ENCODE measurements at places on chromosomes 4 and X.
A peak's percentile ranks its signal among the peaks of the same experiment; 100 is the strongest.

GRCh38 chr4:78659264-78659663 is 107.7 kb downstream of the ANXA3 start:
- no peak for DNase-seq

DNA sequence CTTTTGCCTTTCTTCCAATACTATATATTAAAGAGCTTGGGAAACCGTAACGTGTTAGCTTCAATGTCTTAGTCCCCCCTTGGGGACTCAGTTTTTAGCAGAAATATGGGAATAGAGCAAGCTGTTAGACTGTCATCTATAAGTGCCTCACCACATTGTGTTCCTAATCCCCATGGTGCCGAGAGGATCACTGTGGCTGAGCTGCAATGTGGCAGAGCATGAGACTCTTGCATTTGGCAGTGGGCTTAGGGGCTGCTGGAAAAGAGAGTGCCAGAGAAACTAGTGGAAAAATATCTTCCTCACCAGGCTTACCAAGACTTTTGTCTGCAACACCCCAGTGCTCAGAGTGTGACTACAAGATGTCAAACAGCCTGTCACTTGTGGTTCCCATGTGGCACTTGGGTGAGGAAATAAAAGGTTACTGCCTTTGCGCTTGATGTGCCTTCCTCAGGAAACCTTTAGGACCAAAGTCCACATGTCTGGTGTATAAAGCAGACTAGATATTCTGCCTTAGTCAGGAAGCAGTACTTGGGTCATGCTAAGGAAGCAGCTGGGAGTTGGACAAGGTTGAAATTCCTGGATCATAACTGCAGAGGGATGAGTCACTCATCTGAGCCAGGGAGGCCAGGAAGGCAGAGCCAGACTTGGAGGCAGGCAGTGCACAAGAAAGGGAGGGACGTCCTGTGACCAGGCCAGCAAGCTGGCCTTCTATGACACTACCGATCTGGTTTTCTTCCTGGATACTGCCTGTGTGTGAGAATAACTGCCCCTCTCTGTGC is 9.7 kb upstream of the MAGEA4 start:
- DNase-seq: no peak

DNA sequence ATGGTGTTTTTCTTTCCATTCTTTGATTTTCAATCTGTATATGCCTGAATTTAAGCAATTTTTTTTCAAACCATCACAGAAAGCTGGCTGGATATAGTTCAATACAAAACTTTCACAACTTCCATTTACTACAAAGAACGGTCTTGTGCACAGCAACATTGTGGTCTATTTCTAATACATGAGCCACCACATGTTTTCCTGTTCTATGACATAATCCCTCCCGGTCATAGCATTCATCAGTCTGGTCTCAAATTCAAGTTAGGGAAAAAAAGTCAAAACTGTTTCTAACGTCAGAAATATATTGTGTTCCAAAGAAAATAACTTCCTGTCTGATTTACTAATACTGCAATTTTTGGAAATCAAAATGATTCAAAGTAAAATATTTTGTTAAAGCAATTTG is 7.5 kb upstream of the CXCL6 start:
- DNase-seq: no peak

- no peak for DNase-seq
These were observed 11.8 kb downstream of the RBM47 start for GRCh38 chr4:40617872-40618271.

DNA sequence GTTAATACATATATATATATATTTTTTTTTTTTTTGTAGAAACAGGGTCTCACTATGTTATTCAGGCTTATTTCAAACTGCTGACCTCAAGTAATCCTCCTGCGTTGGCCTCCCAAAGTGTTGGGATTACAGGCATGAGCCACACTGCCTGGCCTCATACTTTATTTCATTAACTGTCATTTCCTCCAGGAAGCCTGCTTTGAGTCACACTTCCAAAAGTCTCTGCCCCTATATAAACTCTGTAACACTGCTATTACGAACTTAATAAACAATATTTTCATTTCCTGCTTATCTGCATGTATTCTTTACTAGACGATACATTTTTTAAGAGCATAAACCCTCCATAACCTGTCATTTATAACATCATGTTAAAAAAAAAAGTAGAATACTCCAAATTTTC is 167.2 kb downstream of the WDFY3 start:
- DNase-seq: no peak

- DNase-seq: no peak
These were observed 282.9 kb downstream of the ZNF674 start for GRCh38 chrX:46262304-46262703.

GRCh38 chrX:16828124-16828908 is 41.8 kb downstream of the RBBP7 start:
- no peak for DNase-seq

GRCh38 chr4:155618183-155618838 is 48.3 kb upstream of the GUCY1A1 start:
- no peak for DNase-seq

DNA sequence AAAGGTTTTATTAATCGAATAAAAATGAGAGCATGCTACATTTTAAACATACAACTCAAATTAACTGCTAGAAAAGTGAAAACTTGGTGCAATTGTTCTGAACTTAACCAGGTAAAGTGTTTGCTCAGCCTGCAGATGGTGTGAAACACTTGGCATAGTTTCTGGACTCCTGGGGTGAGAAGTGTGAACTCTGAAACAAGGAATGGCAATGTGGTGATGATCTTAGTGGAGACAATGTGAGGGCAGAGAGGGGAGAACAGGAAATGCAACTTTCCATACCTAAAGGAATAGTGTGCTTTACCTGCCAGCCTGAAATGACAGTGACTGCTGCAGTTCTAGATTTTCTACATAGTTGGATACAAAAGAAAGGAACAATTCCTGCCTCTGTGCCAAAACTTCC is 57.4 kb downstream of the CCSER1 start:
- DNase-seq: no peak

DNA sequence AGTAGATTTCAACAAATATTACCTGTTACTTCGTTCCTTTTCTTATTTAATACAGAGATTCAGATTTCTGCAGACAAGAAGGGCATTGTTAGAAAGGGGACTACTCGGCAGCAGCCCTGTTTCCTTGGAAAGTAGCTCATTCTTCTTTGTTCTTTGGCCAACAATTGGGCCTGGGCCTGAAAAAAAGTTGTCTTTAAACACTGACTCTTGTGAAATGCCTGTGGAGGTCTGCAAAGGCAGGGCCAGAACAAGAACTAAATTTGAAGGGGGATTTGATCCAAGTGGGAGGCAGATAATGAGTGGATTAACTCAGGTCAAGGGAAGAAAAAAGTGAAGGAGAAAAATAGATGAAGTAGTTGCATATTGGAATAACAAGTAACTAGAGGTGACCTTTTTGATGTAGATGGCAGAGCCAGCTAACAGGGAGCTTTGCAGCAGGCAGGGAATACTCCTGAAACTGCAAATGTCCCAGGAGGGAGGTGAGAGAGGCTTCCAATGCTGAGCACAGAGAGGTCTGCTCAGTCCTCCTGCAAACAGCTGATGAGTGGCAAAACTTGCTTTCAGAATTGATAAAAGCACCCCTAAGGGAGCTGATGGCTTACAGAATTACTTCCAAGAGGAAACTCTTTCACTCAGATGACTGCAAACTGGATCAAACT is 393.2 kb upstream of the HS3ST1 start:
- DNase-seq: no peak

- no peak for DNase-seq
These were observed 129.1 kb downstream of the ARHGAP10 start for GRCh38 chr4:147860960-147861359.

DNA sequence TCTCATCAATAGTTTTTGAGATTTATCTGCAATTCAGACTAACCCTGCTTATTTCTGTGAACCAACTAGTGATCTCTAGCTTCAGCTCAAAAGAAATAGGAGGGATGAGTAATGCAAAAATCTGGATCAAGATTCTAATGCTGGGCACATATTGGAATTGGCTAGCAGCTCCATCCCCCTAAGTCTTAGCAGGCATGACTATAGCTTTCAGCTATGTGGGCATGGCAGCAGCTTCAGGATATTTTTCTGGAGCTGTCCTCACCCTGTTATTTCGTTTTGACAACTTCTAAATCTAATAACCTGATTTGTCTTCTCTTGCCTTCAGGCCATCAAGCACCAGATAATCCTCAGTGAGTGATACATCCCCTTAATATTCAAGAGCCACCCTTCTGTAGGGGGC is 50.8 kb upstream of the GNPDA2 start:
- no peak for DNase-seq

GRCh38 chrX:130560544-130560943 is 158.8 kb downstream of the RBMX2 start:
- no peak for DNase-seq

- peak; percentile 78 for DNase-seq
These were observed at the start of gene HTRA3 for GRCh38 chr4:8269535-8270417. Gene HTRA3, plus strand, starts transcription at chr4:8269754. Its CDS starts 215 bp downstream, at chr4:8269969.

GRCh38 chrX:1451661-1452515 is 821 bp downstream of the ASMTL start:
- DNase-seq: no peak

DNA sequence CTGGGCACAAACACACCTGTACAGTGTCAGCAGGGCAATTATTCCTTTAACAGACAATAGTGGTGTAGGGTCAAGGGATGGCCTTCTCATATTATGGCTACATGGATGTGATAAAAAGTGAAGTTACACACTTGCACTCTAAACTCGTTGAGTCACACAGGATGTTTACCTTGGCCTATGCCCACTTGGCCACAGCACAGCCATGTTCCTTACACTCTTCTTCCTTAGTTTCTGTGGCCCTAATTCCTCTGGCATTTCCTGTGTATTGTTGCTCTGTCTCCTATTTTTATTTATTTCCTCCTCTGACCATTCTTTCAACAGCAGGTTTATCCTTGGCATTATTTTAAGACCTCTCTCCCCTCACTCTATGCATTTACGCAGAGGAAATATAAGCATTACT is 86.8 kb upstream of the NPFFR2 start:
- no peak for DNase-seq

- DNase-seq: no peak
These were observed 125.0 kb upstream of the TBL1X start for GRCh38 chrX:9339603-9340491.

DNA sequence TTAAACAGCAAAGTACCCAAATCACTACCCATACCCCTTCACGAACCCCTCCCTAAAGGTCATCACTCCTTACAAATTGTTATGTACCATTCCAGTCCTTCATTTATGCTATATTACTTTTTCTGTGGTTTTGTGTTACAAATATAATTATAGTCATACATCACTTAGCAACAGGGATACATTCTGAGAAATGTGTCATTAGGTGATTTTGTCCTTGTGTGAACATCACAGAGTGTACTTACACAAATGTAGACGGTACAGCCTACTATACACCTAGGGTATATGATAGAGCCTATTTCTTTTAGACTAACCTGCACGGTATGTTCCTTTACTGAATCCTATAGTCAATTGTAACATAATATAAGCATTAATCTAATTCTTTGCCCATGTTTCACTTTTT is 61.9 kb downstream of the ASB9 start:
- DNase-seq: no peak

DNA sequence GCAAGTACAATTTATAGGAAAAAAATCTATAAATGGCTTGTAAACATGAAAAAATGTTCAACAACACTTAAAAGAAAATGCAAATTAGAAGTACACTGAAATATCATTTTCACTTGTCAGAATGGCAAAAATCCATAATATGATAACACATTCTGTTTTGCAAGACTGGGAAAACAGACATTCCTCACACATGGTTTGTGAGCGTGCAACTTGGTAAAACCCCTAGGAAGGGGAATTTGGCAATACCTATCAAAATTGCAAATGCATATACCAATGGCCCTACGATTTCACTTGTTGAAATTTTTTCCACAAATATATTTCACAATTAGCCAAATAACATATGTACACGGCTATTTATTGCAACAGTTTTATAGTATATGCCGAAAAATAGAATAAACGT is 31.4 kb downstream of the TBC1D9 start:
- no peak for DNase-seq

GRCh38 chr4:51906167-51906958 is 63.4 kb downstream of the DCUN1D4 start:
- peak; percentile 10 for DNase-seq

DNA sequence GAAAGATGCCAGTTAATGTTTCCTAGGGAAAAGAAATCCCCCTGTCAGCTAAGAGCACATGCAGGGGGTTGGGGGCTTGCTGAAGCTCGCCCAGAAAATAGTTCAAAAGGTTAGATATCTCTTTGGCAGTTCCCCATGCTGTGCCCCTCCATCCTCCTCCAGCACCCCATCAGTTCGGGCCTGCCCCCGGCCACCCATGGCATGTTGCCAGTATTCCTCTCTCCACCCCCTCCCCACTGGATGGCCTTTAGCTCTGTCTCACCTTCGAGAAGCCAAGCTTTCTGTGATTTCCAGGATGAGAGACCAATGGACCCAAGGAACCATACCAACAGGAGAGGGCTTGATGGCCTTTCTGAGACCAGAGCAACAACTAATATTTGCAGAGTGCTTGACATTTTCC is 5.2 kb downstream of the RAB33A start:
- no peak for DNase-seq

DNA sequence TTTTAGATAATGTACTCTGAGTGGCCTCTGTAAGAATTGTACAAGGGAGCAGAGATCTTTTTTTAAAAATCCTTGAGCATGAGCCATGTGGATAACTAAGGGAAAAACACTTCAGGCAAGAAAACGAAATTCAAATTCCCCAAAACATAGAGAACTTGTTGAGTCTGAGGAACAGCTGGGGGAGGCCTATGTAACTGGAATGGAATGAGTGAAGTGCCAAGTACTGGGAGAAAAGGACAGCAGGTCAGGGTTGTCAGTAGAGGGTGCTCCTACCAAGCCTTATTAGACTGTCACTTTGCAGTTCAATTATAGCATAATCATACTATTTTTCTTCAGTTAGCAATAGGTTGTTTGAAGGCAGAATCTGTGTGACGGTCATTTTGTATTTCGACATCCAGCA is 135.1 kb downstream of the ARHGAP6 start:
- no peak for DNase-seq

DNA sequence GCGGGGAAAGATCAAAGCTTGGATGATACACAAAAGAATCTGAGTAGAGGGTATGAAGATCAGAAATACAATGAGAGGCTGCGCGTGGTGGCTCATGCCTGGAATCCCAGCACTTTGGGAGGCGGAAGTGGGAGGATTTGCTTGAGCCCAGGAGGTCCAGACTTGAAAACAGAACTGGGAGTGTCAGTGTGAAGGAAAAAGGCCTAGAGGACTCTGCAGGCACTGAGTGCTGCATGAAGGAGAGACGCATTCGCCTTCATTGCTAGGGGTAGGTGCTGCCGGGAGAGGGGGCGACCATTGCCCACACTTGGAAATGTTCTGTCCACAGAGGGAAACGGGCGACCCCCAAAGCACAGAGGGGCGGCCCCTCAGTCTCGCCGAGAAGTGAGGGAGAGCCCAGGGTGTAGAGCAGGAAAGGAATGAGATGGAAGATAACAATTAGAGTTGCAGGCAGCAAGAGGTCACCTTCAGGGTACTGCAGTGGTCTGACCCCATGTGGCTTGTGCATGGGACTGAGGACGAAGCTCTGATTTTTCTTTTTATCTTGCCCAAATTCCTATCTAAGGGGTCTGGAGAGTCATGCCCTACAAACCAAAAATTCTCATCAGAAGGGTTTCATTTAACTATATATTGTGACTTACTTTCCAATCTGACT is 31.8 kb upstream of the ARSD start:
- no peak for DNase-seq

GRCh38 chrX:70476166-70476933 is 31.7 kb downstream of the DLG3 start:
- DNase-seq: no peak

- no peak for DNase-seq
These were observed 1.8 kb downstream of the PLXNA3 start for GRCh38 chrX:154459832-154460231.

- DNase-seq: no peak
These were observed 56.2 kb downstream of the APOO start for GRCh38 chrX:23851544-23851943.

GRCh38 chrX:119682019-119682989 is 10.7 kb downstream of the SEPTIN6 start:
- DNase-seq: peak; percentile 47
